ENCODE measurements at places on chromosomes 2 and 18.
A peak's percentile ranks its signal among the peaks of the same experiment; 100 is the strongest.

- peak; percentile 95 for DNase-seq
These were observed 379.6 kb downstream of the FBXO15 start for GRCh38 chr18:73768043-73768442.

DNA sequence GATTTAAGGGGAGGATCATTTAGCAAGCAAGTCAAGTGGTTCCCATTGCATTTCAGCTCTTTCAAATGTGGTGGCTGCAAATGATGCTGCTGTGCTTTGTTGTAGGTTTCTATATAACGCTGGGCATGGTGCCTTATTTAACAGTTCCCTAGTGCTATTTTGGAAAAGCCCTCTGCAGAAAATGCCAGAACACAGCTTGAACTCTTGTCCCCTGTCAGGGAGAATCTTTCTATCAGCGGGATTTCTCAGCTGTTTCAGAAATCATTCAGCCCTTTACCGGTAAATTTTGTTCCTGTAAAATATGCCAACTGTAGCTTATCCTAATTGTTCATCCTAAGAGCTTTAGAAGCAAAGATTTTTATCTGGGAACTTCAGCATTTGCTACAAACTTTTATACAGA lies 77.8 kb upstream of the DTNA start:
- no peak for DNase-seq

GRCh38 chr2:217120429-217120828 lies 260.6 kb upstream of the TNP1 start:
- DNase-seq: no peak

DNA sequence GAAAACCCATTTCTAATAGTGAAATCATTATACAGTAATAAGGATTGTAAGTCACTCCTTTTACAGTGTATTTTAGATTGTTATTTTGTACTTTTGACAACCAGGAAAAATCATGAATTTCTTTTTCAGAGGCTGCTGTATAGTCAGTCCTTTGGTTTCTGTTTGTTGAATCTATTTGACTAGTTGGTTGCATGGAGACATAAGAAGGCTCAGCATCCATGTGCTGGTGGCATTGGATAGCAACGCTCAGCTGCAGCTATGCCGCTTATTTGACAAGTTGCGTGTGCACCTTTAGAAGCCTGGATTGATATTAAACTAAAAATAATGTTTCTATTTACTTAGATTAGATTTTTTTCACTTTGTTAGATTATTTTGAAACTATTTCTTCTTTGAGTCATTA lies 254.1 kb upstream of the SYT4 start:
- no peak for DNase-seq

- DNase-seq: no peak
These were observed 2.5 kb upstream of the GBX2 start for GRCh38 chr2:236170590-236171165.

DNA sequence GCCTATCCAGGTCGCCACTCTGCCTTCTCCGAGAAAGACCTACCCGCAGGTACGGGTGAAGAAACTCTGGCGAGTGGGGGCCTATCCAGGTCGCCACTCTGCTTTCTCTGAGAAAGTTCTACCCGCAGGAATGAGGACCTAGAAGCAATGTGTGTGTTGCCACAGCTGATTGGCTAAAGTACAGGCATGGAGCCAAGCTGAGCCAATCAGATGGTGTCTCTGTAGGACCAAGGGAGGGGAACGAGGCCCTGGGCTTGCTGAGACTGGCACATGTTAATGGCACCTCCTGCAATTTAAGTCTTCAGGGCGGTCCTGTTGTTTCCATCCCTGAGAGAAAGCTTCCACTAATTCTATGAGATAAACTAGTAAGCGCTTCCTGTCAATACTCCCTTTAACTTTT lies 82.3 kb downstream of the KCTD1 start:
- DNase-seq: no peak

- no peak for DNase-seq
These were observed 53.2 kb downstream of the VWA3B start for GRCh38 chr2:98140210-98140609.

GRCh38 chr2:237408335-237409000 lies 5.5 kb downstream of the COL6A3 start:
- no peak for DNase-seq

DNA sequence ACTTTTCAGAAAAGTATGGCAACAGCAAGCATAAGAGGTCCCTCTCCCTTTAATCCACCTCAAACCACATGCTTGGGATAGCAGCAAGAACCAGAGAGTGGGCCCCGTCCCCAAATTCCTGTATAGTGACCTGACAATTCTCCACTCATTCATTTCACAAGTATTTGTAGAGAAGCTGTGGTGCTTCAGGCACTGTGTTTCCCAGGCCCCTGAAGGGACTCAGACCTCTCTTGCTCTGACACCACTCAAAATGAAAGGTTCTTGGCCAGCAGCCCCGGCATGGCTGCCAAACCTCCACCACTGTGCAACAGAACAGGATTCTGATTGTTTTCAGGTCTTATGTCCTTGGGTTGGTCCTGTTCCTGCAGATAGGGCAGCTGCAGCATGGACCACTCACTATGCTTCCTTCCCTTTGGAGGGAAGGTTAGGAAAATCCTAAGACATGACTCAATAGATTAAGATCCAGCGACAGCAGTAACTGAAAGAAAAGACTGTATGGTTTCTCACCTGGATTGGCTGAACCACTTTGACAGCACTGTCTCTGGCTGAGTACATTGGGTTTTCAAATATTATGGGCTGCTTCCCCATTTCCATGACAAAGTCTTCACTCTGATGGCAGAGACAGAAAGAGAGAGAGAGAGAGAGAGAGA lies 67.6 kb downstream of the DHRS9 start:
- no peak for DNase-seq

DNA sequence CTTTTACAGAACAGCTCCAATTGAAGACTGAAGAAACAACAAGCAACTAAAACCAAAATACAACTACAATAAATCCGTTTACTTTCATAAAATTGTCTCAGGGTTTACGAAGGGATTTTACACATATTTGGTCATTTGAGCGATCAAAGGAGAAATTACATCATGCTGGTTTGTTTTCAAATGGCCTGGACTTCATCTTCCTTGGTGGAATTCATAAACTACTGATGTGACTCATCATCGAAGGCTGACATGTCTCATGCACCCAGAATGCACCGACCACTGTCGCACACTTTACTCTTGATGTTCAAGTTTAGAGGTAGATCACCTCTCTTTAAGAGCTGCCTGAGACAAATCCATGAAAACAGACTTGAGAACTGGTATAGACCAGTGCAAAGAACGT lies 25.6 kb upstream of the PMAIP1 start:
- DNase-seq: no peak

- no peak for DNase-seq
These were observed 31.3 kb downstream of the PPM1B start for GRCh38 chr2:44200011-44200410.

- DNase-seq: no peak
These were observed 334.4 kb upstream of the DLGAP1 start for GRCh38 chr18:4789506-4789905.

DNA sequence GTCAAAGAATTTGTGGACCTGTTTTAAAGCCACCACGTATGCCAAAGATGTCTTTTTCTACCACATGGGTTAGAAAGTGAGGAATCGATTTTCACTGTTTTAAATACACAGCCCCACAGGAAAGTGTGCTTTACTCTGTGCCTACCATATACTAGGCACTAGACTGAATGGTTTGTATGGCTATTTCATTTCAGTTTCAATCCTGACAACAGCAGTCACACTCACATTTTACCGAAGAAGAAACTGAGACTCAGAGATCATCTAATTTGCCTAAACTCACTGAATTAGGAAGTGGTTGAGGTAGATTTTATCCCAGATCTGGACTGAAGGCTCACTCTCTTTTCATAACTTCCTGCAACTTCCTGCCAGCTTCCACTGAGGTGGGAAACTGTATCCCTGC lies 176.4 kb downstream of the ALK start:
- no peak for DNase-seq

GRCh38 chr2:237892478-237892877 lies 33.1 kb downstream of the RAMP1 start:
- peak; percentile 51 for DNase-seq

- no peak for DNase-seq
These were observed 820.1 kb downstream of the METTL4 start for GRCh38 chr18:1751249-1751648.

DNA sequence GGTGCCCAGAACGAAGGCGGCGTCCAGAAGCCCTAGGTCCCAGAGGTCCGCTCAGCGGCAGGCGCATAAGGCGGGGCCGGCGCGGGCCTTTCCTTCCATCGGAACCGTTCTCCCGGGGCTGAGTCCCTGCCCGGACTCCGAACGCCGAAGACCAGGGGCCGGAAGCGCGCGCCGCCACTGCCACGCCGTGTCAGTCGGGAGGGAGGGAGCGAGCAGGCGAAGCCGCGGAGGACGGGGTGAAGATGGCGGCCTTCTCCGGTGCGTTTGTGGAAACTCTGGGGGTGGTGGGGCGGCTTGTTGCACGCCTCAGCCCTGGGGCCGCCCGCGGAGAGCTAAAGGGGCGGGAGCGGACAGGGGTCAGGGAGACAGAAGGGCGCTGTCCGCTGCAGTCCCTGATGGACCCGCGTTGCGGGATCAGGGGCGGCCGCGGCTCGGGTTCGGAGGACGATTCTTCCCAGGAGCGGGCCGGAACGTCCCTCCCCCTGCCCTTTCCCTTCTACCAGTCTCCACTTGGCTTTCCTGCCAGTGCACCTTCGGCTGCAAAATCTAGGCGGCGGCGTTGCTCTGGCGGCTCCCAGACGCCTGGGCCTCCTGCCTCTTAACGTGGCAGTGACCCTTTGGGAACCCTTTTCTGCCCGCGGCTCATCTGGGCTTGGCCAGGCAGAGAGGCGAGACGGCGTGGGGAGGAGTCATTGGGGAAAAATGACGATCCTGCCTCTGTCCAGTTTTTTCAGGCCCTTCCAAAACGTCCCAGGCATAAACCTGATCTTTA lies at the start of gene DDX1:
TSS of gene DDX1 (plus strand) at position 177 of the 772 bp plus-strand sequence. CDS start at position 243, 66 bp downstream.
- DNase-seq: peak; percentile 65

- DNase-seq: no peak
These were observed 657.2 kb downstream of the NRXN1 start for GRCh38 chr2:50374711-50375110.

DNA sequence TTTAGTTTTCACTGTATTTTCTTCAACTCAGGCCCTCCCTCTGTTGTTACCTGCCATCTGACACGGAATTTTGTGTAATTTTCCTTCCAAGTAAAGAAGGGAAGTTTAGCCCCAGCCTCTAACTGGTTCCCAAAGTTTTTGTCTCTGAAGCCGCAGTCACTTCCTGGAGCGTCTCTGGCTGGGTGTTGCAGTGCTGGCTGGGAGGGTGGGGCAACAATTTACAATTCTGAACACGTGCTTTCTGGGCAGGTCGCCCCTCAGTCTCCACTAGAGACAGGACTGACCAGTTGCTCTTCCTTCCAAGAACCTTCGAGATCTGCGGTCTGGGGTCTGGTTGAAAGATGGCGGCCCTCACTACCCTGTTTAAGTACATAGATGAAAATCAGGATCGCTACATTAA lies 3.5 kb downstream of the CNDP2 start:
- DNase-seq: peak; percentile 31

GRCh38 chr2:78077633-78078032 lies 555.5 kb upstream of the LRRTM4 start:
- DNase-seq: no peak

DNA sequence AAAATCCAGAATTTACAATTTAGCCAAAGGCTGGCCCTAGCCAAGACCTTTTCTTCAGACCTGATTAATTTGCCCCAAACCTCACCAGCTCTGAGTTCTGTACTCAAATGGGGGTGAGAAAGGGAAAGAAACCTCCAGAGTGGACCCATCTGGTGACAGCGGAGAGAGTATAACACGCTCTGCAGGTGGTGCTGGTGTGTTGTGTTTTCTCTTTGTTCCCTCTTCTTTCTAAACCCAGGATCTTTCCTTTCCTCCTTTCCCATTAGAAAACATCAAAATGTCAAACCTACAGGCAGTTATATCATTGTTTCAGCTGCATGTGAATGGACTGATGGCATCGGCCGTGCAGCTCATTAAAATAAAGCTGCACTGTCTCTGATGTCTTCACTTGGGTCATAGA lies 253.2 kb upstream of the SP5 start:
- DNase-seq: no peak

GRCh38 chr2:73020657-73021370 lies 50.7 kb downstream of the SFXN5 start:
- no peak for DNase-seq

- peak; percentile 56 for DNase-seq
These were observed 24.4 kb downstream of the NFE2L2 start for GRCh38 chr2:177239932-177240630.

- DNase-seq: no peak
These were observed 55.7 kb downstream of the TCF7L1 start for GRCh38 chr2:85188852-85189251.

DNA sequence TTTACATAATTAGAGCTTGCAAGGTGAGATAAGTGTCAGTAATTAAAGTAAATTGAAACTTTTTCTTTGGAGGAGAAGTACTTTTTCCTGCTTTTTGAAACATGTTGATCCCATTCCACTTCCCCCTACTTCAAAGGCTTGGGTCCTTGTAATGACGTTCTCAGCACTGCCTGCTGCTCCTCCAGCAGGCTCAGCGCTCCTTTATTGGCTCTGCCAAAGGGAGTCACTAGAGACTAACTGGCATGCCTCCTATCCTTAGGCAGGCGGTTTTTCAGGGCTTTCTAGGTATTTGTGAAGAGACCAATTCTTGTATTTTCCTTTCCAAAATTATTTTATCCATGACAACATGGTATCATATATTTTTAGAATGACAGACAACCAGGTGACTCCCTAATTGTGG lies 43.9 kb upstream of the ACADL start:
- no peak for DNase-seq

- DNase-seq: no peak
These were observed 198.3 kb upstream of the SLC35G4 start for GRCh38 chr18:11411048-11411447.

DNA sequence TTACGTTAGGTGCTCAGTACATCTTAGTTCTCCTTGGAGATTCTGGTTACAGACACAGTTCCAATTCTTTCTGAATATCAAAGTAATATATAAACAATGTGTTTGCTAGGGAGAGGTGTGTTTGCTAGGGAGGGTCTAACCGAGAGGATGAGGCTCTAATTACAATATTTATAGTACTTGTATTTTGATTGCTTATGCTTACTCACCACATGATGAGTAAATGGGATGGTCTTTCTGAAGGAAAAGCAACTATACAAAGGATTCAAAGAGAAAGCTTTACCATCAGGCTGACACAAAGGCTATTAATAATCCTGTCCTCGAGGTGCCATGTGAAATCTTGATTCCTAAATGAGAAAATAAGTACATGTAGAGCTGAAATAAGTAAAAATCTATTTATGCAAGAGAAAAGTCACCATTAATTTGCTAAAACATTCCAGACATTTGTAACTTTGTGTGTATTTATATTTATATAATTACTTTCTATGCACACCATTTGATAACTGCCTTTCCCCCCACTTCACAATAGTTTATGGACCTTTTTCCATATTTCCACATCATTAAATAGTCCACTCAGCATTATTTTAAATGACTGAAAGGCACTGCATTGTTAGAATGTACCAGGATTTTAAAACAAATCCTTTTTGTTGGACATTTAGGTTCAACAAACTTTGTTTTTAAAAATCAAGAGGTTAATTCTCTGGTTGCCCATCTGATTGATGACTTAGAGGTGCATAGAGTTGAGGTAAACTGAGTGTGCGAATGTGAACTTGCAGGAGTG lies 94.5 kb upstream of the FN1 start:
- DNase-seq: no peak
